ENCODE measurements at places on chromosomes 11 and 22. TPM values are rescaled to one million over a fixed set of nuclear protein-coding genes. Genes with fewer than 3 reads are reported as not detected.

- no peak for DNase-seq
These were observed 294.2 kb downstream of the NELL1 start for GRCh38 chr11:20963596-20963995.

DNA sequence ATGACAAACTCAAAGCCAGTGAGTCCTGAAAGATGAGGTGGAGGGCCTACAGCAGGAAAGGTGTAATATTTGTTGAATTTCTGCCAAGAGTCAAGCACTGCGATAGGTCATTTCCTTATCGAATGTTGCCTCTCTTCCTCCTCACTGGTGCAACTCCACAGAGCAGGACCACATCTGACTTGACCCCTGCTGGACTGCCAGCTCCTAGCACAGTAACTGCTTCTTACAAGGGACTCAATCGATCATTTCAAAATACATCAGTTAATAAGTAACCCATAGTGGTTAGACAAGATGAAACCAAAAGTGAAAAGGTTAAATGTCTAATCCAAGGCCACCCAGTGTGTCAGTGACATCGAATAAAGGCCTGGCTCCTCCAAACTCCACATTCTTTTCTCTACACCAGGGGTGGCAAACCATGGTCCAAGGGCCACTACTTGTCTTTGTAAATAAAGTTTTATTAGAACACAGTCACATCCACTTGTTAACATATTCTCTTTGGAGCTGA is 98.5 kb upstream of the CSNK2A3 start:
- no peak for DNase-seq

DNA sequence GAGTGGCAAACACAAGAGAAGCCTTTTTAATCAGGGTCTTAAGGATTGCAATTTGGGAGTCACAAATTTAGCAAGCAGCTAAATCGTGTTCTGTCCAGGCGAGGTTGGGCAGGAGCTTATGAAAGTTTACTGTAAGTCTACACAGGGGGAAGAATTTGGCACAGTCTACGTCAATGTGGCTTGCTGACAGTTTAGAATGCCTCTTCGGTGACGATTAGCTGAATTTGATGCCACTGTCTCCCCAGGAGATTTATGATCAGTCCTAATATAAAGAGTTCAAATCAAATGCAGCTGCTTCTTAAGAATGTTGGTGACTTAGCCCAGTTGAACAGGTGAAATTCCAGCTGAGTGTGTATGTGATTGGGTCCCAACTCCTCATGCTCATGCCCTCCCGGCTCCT is 114.1 kb upstream of the CLPB start:
- DNase-seq: no peak

- no peak for DNase-seq
These were observed 185.5 kb downstream of the TRIM29 start for GRCh38 chr11:119952441-119952840.

- DNase-seq: no peak
These were observed 8.4 kb downstream of the CYTH4 start for GRCh38 chr22:37290737-37291136.

The SPTBN2 gene
- total RNA-seq: 28.7 TPM

The APLNR gene
- 0.80 TPM for total RNA-seq

The PLA2G6 gene
- total RNA-seq: 59.3 TPM
